Stimulated activated CD4-positive, alpha-beta T cell treated with anti-CD3 and anti-CD28 coated beads, Interleukin-1b, Interleukin-23, amount 100 ng/mL, for 1 hour (primary cell): ENCODE measurements at places on chromosomes 3 and 15.

DNA sequence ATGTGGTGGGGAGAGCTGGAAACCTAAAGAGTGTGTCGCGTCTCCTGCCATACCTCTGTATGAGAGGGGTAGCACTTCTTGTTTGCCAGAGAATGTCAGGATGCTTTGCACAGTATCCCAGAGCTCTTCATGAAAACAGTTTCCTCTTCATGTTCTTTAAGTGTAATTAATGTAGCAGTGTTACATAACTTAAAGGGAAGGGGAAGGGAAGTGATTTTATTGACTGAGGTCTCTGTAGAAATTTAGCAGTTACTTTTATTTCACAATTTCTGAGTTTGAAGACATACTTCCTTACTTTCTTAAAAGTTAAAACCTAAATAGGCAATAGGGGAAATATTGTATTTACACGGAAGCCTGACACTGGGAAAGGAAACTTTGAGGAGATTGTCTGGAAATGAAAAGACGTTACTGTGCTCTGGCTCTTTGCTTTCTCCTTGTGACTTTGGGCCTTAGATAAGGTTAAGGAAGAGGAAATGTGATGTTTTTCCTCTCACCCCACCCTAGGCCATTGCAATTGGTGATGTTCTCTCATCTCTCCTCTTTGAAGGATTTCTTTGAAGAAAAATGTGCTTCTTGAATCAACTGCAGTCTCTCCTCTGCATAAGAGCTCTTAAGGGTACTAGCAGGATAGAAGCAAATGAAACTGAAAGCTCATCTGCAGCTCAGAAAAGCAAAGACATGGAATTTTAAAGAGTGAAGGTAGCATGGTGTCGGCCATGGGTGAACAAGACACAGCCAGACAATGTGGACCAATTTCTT is 6.0 kb downstream of the NXPE3 start:
- DNase-seq: no peak

- DNase-seq: no peak
Observed at GRCh38 chr3:150388498-150389418, 19.3 kb upstream of the TSC22D2 start.

DNA sequence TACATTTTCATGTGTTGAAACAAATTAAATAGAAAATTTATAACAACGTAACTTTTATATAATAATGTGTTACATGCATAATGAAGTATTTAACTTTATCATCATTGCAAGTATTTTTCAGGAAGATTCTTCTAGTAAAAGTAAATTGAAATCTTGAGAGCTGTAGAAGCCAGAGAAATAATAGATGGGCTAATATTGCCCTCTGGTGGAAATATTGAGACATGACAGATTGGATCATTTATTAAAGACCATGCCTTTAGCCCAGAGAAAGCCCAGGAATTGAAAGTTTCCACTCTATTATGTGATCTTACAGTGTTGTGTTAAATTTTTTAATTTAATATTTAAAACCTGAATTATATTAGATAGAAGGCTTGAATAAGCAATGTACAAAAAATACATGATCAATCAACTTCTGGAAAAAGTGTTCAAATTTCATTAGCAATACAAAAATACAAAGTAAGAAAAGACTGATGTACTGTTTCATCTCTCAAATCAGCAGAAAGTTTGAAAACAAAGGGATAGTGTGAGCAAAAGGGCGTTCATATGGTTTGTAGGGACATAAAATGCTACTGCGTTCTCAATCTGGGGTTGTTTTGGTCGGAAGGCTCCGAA is 52.7 kb upstream of the SPTSSB start:
- DNase-seq: no peak

- DNase-seq: no peak
Observed at GRCh38 chr3:148735597-148735996, 37.9 kb downstream of the AGTR1 start.

DNA sequence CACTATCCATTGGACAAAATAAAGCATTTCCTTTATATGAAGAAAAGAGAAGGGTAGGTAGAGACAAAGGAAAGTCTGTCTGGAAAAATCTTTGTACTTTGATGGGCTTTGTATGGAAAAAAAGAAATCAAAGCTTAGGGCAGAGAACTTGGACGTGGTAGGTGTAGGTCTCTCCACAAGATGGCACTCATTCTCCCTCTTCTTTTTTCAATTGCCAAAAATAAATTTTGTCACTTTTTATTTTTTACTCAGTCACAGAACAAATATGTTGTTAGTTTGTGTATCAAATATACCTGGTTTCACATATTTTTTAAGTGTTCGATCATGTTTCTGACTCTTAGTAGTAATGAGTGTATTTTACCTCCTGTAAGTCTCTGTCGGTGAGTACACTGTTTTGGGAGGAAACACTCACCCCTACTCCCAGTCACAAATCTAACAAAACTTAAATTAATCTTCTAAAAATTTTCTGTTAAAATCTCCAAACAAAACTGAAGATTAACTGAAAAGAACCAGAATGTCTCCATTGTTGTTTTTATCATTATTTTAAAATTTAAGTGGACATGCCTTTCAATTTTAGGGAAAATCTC is 415.8 kb upstream of the GOLIM4 start:
- DNase-seq: no peak
